ENCODE measurements at places on chromosomes 3 and 15. TPM values are rescaled to one million over a fixed set of nuclear protein-coding genes. Genes with fewer than 3 reads are reported as not detected.

Gene ZNF710
- polyA plus RNA-seq = 17.9 TPM

DNA sequence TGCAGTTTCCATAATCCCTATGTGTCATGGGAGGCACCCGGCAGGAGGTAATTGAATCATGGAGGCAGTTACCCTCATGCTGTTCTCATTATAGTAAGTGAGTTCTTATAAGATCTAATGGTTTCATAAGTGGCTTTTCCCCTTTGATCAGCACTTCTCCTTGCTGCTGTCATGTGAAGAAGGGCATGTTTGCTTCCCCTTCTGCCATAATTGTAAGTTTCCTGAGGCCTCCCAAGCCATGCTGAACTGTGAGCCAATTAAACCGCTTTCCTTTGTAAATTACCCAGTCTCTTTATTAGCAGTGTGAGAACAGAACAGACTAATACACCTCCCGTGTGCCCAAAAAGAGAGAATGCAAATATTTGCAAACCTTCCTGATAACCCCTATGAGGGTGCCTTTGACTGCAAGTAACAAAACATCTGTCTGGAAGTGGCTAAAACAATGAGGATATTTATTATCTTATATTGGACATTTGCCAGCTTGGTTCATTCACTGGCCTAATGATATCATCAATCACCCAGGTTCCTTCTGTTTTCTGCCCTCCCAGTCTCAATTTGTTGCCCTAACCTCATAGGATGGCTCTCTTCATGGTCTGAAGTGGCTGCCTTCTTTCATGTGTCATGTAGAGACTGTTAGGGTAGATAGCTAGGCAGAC is 68.7 kb downstream of the BHLHE40 start:
- no peak for DNase-seq

Gene RHOV
- polyA plus RNA-seq = 1.8 TPM

GRCh38 chr3:51044982-51045381 is 340.1 kb upstream of the MANF start:
- DNase-seq = no peak

Gene FAN1
- polyA plus RNA-seq = 47.3 TPM

DNA sequence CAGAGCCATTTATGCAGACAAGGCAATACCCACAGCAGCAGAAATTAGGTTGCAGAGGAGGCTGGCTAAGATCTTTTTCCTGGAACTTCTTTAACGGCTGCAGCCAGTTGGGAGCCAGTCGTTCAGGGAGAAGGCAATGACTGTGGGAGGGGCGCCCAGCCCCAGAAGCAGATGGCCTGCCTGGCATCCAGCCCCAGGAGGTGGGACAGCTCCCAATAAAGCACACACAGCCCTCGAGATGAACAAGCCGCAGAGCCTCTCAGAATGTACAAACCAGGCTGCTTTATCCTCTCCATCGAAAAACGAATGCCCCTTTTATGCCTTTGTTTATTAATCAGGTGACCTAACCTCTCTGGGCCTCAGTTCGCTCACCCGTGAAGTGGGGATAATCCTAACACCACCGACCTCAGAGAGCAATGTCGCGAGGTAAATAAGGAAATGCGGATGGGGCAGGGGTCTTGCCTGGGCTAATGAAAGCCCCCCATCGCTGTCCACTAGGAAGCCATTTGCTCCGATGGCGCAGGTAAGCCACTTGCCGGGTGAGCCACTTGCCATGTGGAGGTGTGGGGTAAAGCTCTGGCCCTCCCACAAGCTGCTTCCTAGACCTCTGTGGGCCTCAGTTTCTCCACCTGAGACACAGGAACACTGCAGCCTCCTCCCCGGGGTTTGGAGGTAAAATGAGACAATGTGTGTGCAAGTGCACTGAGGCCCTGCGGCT is 35.8 kb downstream of the MGLL start:
- DNase-seq = no peak

GRCh38 chr3:165522386-165522785 is 314.8 kb downstream of the BCHE start:
- DNase-seq = no peak

Gene UPK1B
- 7.1 TPM for polyA plus RNA-seq

Gene C3orf80
- polyA plus RNA-seq = 0.35 TPM

GRCh38 chr3:98521897-98522543 is 682 bp downstream of the CLDND1 start:
- peak; percentile 54 for DNase-seq

Gene TF
- polyA plus RNA-seq = 7.0 TPM

DNA sequence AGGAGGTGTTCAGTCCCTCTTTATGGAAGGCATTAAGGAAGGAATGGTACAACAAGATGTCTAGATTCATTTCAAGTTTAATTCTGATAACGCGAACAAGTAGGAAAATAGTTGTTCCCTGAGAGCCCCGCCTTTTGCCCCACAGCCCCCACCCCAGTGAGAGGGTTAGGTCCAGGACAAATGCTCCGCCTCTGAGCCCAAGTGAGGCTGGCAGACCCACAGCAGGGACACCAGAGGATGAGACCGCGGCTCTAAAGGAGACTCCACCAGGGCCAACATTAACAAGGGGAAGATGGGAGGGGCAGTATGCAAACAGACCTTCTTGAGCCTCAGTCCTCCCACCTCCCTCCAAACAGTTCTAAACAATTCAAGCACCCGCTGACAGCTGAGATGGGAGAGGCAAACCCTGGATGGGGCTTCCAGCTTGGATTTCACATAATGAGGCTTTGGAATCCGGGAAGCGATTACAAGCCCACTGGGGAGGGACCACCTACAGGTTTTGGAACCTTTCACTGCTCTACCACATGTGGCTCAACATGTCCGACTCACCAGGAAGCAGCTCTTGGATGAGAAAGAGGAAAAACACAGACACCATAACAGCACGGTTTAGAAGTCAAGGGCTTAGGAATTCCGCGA is 42.9 kb upstream of the IREB2 start:
- no peak for DNase-seq

GRCh38 chr3:17891139-17891856 is 148.9 kb upstream of the TBC1D5 start:
- DNase-seq = no peak

DNA sequence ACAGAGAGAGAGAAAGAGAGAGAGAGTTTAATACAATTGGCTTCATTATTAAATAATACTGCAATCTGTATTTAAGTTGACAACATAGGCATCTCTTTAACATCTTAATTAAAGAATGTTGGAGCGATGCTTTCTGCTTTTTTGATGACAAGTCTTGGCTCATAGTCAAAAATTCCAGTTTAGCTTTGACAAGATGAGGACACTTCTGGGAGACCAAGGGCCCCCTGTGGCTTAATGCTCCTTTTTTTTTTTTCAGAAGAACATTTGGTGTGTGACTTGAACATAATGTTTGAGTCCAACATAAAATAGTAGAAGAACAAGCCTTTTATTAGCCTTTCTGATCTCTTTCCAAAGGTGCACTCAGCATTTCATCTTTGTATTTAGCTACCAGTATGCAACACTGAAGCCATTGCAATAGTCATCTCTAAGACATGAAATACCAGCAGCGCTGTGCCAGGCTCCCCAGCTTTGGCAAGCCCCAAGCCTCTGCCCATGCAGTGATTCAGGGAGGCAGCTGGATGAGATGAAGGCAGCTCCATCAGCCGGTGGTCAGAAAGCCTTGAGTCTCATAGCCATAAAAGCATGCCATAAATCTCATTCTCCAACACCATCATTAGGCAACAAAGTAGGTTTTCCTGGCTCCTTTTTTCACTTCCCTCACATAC is 349.4 kb upstream of the SEMA6D start:
- DNase-seq = no peak

GRCh38 chr3:148729476-148730055 is 31.9 kb downstream of the AGTR1 start:
- no peak for DNase-seq

DNA sequence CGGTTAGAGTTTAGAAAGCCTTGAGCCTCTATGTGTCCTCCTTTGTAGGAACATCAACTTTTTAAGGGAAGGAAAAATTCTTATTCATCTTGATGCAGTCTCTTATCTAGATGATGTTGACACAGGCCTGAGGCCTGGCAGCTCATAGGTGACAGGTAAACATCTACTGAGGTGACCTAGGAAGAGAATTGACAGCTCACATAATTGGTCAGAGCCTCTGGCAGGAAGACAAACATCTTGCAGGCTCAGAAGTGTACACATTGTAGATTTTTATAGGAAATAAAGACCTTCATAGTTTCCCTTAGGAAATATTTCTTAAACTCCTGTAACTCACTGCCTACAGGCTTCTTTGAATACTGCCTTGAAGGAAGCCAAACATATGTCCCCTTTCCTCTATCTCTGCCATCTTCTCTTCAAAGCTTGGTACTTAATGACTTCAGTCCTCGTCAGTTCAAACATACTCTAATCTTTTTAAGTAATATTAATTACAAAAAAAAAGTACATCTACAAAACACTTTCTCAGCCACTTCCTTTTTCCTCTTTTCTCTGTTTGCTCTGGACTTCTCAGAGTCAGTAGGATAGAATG is 341.3 kb downstream of the TBL1XR1 start:
- no peak for DNase-seq

DNA sequence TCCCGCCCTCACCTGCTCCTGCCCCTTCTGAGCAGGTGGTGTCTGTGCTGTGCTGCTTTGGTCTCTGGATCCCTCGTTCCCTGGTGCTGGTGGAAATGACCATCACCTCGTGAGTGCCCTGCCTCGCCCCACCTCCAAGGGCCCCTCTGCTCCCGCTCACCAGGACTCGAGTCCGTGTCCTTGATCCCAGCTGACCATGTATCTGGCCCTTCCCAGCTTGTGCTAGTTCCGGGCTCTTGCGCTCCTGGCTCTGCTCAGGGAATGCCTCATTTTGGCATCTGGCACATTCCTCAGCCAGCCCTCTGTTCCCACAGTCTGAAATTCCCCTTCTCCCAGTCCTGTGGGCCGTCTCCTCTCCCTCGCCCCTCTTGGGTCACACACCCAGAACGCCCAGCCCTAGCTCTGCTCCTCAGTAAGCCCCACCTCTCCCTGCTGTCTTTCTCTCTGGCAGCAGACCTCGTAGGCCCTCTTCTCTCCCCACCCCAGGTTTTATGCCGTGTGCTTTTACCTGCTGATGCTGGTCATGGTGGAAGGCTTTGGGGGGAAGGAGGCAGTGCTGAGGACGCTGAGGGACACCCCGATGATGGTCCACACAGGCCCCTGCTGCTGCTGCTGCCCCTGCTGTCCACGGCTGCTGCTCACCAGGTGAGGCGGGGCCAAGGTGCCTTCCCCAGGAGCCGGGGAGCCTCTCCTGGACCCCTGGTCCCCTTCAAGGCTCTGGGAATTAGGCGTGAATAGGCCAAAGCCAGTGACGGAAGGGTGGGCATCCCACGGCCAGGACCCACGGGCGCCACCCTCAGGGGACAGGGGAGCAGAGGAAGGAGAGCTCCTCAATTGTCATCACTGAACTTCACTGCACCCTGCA is 11.5 kb downstream of the SLC51A start:
- no peak for DNase-seq

GRCh38 chr15:40096094-40096891 is 12.4 kb downstream of the BMF start:
- DNase-seq = no peak

- no peak for DNase-seq
Observed at GRCh38 chr3:45440131-45440530, 51.8 kb downstream of the LARS2 start.

DNA sequence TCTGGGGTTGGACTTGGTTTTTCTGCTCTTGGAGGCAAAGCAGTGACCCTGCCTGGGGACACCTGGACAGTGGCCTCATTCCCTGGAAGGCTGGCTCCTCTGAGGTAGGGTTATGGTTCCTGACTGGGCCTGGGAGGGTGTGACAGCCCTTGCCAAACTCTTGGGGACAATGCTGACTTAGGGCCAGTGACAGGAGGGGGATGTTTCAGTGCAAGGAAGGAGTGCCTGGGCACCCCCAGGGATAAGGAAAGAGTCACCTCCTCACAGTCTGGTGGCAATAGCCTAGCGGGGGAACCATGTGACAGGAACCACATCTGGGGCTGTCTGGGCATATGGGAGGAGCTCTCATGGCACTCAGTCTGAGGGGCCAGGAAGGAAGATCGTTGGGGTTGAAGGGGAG is 91.8 kb downstream of the ABHD5 start:
- no peak for DNase-seq

Gene FETUB
- 0.16 TPM for polyA plus RNA-seq

- peak; percentile 26 for DNase-seq
Observed at GRCh38 chr15:50148362-50148963, 29.4 kb upstream of the ATP8B4 start.

DNA sequence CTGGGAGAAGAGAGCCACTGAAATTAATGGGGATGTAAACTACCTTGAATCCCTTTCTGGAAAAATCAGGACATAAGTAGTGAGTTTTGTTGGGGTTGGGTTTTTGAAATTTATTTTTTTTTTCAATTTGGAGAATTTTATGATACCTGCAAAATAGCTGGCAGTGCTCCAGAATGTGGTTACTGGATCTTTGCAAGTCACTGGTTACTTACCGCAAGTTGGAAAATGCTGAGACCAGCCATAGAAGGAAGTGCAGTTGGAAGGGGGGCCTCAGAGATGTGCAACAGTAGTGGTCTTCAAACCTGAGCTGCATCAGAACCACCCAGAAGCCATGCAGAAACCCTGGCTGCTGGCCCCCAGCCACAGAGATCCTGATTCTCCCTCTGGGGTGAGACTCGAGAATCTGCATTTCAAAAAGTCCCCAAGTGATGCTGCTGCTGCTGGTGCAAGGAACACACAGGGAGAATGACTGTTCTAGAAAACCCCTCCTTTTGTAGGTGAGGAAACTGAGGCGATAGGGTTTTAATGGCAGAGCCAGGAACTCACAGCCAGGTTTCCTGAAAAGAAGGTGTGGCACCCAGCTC is 39.7 kb downstream of the SEMA5B start:
- no peak for DNase-seq

GRCh38 chr3:70273492-70273891 is 38.9 kb downstream of the MDFIC2 start:
- DNase-seq = no peak

DNA sequence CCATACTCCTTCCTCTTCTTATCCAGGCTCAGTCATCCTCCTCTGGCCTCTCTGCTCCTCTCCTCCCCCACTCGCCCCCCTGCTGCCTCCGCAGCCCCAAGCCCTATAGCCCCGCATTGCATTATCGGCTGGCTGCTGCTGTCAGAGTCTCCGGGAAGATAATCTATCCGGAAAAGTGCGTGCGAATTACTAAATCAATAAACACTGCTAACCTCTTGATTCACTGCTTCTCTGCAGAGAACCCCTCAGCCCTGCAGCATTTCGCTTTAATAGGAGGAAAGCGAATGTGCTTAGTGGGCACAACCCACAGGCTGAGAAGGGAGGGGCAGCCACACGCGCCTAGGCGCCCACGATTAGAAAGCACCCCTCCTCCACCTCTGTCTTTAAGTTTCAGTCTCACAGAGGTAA is 167.6 kb downstream of the ABHD5 start:
- no peak for DNase-seq

GRCh38 chr3:124383846-124384466 is 346.3 kb upstream of the UMPS start:
- no peak for DNase-seq
